ENCODE measurements at places on chromosomes 1 and 21. TPM values are rescaled to one million over a fixed set of nuclear protein-coding genes. Genes with fewer than 3 reads are reported as not detected.
A peak's percentile ranks its signal among the peaks of the same experiment; 100 is the strongest.

GRCh38 chr1:22809783-22810182 is 99.1 kb downstream of the EPHB2 start:
- no peaks in the 10 kb centered on the region for H3K36me3 ChIP-seq
- H3K4me3 ChIP-seq: no peak overlapping the region
- H3K4me1 ChIP-seq: peaks cover 6% of the 10 kb centered on the region
- no peaks in the 10 kb centered on the region for H3K27me3 ChIP-seq
- no peak overlapping the region for H3K27ac ChIP-seq

Gene NOS1AP
- total RNA-seq: 24.7 TPM

Gene YY1AP1
- 59.3 TPM for total RNA-seq

- H3K27ac ChIP-seq: no peak overlapping the region
- no peaks in the 10 kb centered on the region for H3K27me3 ChIP-seq
- H3K36me3 ChIP-seq: no peaks in the 10 kb centered on the region
- H3K4me3 ChIP-seq: no peak overlapping the region
These were observed 16.7 kb downstream of the ITPKB start for GRCh38 chr1:226722240-226722900.

DNA sequence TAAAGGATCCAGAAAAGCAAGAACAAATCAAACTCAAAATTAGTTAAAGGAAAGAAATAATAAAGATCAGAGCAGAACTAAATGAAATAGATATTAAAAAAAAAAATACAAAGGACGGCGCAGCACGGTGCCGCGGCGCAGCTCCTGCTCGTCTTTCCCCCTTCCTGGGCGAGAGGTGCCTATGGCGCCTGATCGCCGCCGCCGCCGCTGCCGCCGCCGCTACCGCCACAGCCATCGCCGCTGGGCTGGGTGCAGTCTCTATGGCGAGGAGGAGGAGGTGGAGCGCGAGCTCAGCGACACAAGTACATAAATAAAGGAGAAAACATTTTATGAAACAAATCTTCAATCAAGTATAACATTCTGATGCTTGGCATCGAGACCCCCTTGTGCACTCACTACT is 77.6 kb upstream of the VANGL1 start:
- H3K36me3 ChIP-seq: no peaks in the 10 kb centered on the region
- H3K4me3 ChIP-seq: no peak overlapping the region
- H3K4me1 ChIP-seq: no peaks in the 10 kb centered on the region
- no peak overlapping the region for H3K27ac ChIP-seq

Gene SEMA6C
- 8.9 TPM for total RNA-seq

Gene LINGO4
- not detected for total RNA-seq

- H3K27ac ChIP-seq: no peak overlapping the region
- no peaks in the 10 kb centered on the region for H3K27me3 ChIP-seq
- H3K36me3 ChIP-seq: no peaks in the 10 kb centered on the region
These were observed 150.1 kb upstream of the SOD1 start for GRCh38 chr21:31509194-31510017.

GRCh38 chr1:241024834-241025233 is 332.2 kb downstream of the RGS7 start:
- H3K4me1 ChIP-seq: no peaks in the 10 kb centered on the region
- DNase-seq: no peak
- no peak overlapping the region for H3K27ac ChIP-seq
- no peaks in the 10 kb centered on the region for H3K36me3 ChIP-seq
- H3K4me3 ChIP-seq: no peak overlapping the region

Gene MIXL1
- 0.39 TPM for total RNA-seq

GRCh38 chr1:228226956-228227791 is 19.3 kb downstream of the OBSCN start:
- no peak overlapping the region for H3K27ac ChIP-seq
- peak; percentile 74 for DNase-seq
- peaks cover 28% of the 10 kb centered on the region for H3K36me3 ChIP-seq
- no peaks in the 10 kb centered on the region for H3K4me1 ChIP-seq
- no peaks in the 10 kb centered on the region for H3K27me3 ChIP-seq

Gene SYTL1
- total RNA-seq: 2.1 TPM

DNA sequence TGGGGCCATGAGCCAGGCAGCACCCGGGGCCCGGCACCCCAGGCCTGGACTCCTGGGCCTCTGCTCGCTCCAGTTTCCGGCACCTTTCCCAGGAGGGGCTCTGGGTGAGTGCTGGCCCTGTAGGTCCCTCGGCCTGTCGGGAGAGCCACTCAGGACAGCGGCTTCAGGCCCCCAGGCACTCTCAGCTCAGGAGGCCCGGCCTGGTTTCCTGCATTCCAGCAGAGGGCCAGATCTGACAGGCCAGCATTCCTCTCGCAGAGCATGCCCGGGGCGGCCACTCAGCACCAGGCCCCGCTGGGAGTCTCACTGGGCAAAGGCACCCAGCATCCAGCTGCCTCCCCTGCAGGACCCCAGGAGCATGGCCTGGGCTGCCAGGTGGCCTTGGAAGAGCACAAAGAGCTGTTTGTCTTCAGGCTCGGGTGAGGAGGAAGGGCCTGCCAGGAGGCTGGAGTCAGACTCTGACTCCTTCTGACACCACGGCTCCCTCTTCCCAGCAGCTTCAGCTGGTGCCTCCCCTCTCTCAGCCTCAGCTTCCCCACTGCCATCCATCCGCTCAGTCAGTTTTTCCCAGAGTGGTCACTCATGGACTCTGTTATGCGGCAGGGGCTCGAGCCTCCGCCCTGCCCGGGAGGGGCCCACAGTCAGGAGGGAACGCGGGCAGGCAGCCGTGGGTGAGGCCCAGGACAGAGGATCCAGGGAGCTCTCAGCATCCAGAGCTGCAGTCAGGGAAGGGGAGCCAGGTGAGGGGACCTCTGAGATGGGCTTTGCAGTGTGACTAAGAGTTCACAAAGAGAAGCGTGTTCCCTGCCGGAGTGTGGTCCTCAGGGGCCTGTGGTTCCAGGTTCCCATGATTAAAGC is 51.7 kb downstream of the WNT9A start:
- no peaks in the 10 kb centered on the region for H3K36me3 ChIP-seq
- no peaks in the 10 kb centered on the region for H3K27me3 ChIP-seq

DNA sequence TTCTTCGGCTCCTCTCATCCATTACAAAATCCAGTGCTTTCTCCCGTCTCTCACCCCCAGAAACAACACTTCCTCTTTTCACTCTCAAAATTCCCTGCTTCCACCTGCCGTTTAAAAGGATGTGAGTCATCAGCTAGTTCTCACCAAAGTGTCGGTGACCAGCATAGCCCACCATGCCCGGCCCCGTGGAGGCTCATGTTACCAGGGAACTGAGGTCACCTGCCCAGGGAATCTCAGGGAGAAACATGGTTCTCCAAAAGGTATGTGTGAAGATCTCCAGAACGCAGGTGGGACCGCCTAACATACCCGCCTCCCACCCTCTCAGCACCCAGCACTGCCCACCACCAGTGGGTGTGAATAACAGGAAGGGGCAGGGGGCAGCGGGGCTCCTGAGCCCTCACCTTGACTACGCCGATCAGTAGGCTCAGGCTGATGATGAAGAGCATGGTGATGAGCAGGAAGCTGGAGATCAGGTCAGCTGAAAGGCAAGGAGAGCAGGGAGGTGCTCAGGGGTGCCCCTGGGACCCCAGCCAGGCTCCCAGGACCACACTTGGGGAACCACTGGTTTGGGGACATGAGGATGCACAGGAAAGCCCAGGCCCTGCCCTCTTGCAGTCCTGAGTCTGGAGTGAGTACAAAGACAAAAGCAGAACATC is 16.2 kb downstream of the LAPTM5 start:
- H3K27me3 ChIP-seq: no peaks in the 10 kb centered on the region
- DNase-seq: no peak
- no peak overlapping the region for H3K27ac ChIP-seq

DNA sequence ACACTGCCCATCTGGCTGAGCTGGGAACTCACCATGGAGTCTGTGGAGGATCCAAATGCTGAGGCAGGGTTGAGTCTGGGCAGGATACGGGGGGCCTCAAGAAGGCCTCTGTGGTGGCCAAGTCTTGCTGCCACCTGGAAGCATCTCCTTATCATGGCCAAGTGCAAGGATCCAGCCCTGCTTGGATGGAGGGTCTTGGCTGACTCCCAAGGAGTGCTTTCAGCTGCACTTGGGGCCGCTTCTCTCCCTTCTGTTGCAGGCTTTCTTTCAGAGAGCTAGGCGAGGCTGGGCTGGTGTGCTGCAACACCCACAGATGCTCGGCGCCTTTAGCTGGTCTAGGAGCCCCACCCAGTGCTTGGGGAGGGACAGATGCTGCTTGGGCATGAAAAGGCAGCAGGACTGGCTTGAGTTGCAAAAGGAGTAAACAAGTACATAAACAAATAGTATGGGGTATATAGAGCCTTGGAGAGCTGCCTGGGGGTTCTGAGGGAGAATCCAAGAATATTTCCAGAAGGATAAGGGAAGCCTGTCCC is at the start of gene THEM5:
Gene THEM5, minus strand, starts transcription at position 302 of the 533 bp plus-strand sequence. Its CDS starts 147 bp downstream, at position 155.
- no peak within 1 kb of the TSS for H3K27ac ChIP-seq
- H3K4me3 ChIP-seq: no peak within 1 kb of the TSS
- no peaks in the 10 kb centered on the region for H3K36me3 ChIP-seq
- peaks cover 45% of the 10 kb centered on the region for H3K27me3 ChIP-seq
- no peaks in the 10 kb centered on the region for H3K4me1 ChIP-seq

- H3K4me3 ChIP-seq: no peak overlapping the region
- H3K27ac ChIP-seq: peak overlapping the region; percentile 60
- H3K4me1 ChIP-seq: peaks cover 28% of the 10 kb centered on the region
- peak; percentile 87 for DNase-seq
- H3K36me3 ChIP-seq: no peaks in the 10 kb centered on the region
These were observed 31.6 kb downstream of the SOX13 start for GRCh38 chr1:204104331-204105130.

Gene GSTM3
- 72.2 TPM for total RNA-seq

Gene TGFBR3
- total RNA-seq: 3.1 TPM

- peak; percentile 12 for DNase-seq
- H3K36me3 ChIP-seq: no peaks in the 10 kb centered on the region
- H3K4me1 ChIP-seq: no peaks in the 10 kb centered on the region
- no peaks in the 10 kb centered on the region for H3K27me3 ChIP-seq
- H3K4me3 ChIP-seq: no peak overlapping the region
These were observed 96.9 kb upstream of the AKT3 start for GRCh38 chr1:243946946-243947345.

DNA sequence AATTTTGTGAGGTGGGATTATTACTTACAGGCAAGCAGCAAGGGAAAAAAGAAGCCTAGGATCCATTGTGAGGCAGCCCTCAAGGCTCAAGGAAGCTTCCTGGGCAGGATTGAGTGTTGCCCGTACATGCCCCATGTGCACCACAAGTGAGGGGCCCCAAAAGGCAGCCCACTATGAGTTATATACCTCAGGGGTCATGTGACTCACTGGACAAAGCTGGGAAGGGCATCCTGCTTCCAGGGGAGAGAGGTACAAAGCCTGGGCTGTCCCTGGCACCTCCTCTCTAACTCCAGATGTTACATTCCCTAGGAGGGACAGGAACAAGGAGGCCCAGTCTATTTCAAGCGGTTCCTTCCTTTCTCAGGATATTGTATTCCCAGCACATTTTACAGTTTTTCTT is 34.0 kb upstream of the CD1D start:
- DNase-seq: no peak
- no peak overlapping the region for H3K4me3 ChIP-seq
- H3K27ac ChIP-seq: no peak overlapping the region
- peaks cover 3% of the 10 kb centered on the region for H3K4me1 ChIP-seq
- H3K27me3 ChIP-seq: no peaks in the 10 kb centered on the region

DNA sequence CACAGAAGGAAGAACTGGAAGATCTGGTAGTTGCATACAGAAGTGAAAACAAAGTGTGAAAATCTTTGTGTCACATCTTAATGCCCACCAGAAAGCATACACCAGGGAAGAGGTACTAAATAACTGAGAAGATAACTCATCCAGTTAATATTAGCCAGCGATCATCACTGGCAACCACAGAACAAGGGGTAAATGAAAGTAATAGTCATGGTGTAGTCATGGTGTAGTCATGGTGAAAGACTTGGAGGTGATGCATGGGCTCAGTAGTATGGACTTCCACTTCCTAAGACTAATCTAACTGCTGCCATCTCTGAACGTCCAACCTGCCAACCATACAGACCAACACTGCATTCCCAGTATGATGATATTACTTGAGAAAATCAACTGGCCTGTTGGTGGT is 481.2 kb upstream of the NR5A2 start:
- H3K27ac ChIP-seq: no peak overlapping the region
- DNase-seq: no peak
- no peaks in the 10 kb centered on the region for H3K27me3 ChIP-seq
- H3K4me1 ChIP-seq: peaks cover 22% of the 10 kb centered on the region

GRCh38 chr21:45998276-45998701 is 16.7 kb downstream of the COL6A1 start:
- H3K27me3 ChIP-seq: no peaks in the 10 kb centered on the region
- H3K4me1 ChIP-seq: no peaks in the 10 kb centered on the region
- no peak overlapping the region for H3K27ac ChIP-seq
- no peaks in the 10 kb centered on the region for H3K36me3 ChIP-seq
- DNase-seq: no peak

GRCh38 chr1:5998906-5999301 is 6.7 kb upstream of the NPHP4 start:
- H3K27me3 ChIP-seq: no peaks in the 10 kb centered on the region
- H3K4me3 ChIP-seq: no peak overlapping the region
- no peak for DNase-seq
- H3K4me1 ChIP-seq: peaks cover 21% of the 10 kb centered on the region

DNA sequence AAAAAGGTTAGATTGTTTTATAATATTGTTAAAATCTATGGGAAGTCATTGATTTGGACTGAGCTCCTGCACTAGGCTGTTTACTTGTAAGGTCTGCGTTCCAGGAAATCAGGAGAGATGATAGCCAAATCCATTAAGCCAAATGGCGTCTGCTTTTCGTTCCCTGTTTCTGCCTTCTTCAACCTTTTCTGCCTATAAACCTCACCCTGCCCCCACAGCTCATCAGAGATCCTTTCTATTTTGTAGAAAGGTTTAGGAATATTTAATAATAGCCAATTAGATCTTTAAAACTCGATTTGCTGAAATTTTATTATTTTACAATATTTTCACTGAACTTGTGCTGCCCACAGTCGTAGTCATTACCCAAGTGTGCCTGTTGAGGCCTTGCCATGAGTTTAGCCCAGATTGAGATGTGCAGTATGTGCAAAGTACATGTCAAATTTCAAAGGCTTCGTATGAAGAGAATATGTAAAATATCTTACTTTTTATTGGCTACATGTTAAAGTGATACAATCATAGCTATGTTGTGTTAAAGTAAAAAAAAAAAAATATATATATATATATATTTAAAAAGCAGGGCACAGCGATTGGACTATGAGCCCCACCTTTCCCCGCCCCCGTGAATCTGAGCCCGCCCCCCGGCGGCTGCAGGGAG is 444 bp upstream of the IARS2 start:
- no peaks in the 10 kb centered on the region for H3K27me3 ChIP-seq
- H3K36me3 ChIP-seq: peaks cover 19% of the 10 kb centered on the region
- H3K27ac ChIP-seq: no peak overlapping the region
- peak overlapping the region; percentile 99 for H3K4me3 ChIP-seq
- DNase-seq: no peak
- peaks cover 5% of the 10 kb centered on the region for H3K4me1 ChIP-seq

- H3K27me3 ChIP-seq: peaks cover 3% of the 10 kb centered on the region
- peaks cover 32% of the 10 kb centered on the region for H3K4me1 ChIP-seq
- H3K36me3 ChIP-seq: no peaks in the 10 kb centered on the region
- peak overlapping the region; percentile 63 for H3K4me3 ChIP-seq
- H3K27ac ChIP-seq: peak overlapping the region; percentile 87
- DNase-seq: peak; percentile 65
These were observed 506 bp downstream of the JUN start for GRCh38 chr1:58783090-58783992.
